Caco-2 (cell line): ENCODE measurements at places on chromosomes 6 and 20.

GRCh38 chr6:160690458-160690857, 11.6 kb upstream of the PLG start:
- DNase-seq = no peak

- DNase-seq = no peak
Observed at GRCh38 chr6:71745525-71745924, 140.8 kb upstream of the RIMS1 start.

- no peak for DNase-seq
Observed at GRCh38 chr6:44668976-44669934, 281.7 kb downstream of the CDC5L start.

DNA sequence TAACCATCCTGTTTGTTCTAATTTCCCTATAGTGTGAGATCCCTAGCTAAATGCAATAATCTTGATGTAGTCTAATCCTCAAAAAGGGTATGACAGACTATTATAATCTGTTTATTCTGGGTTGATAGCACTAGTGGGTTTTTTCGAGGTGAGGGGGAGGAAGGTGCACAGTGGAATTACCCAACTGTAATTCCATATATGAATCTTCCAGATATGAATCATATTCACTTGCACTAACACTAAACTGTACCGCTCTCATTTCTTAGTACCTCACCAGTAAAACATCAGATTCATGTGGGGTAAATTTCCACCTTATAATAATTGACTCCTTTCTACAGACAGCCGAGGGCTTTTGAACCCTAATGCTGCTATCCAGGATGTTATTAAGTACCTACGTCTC, 16.5 kb downstream of the NCOA7 start:
- DNase-seq = no peak

DNA sequence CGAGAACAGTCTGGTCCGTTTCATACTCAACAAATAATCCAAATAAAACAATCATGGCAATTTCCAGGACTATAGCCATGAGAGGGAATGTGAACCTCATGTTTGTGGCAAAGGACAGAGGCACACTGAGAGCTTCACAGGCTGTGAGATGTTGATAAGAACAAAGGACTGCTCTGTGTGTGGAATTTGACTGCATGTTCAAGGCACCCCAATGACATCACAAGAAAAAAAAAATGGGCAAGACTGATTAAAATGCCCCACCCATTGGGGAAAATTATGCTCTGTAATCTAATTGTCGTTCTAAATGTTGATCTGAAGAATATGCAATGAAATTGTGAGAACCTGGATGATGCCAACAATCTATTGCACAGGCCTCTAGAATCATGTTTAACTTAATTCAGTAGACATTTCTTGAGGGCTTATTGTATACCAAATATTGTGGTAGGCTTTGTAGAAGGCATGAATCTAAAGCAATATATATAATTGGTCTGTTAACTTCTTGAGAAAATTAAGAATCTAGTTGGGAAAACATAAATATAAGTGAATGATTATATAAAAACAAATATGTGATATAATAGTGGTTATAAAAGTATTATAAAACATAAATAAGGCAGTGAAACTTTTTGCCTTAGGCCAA, at the start of gene RHAG:
Gene RHAG (minus strand): TSS at position 127 of the 637 bp plus-strand sequence. CDS start 27 bp downstream, at position 100.
- DNase-seq = no peak

GRCh38 chr20:58515233-58516212, at the start of gene APCDD1L:
APCDD1L (minus strand) TSS chr20:58515399; CDS start chr20:58514707, 692 bp downstream.
- no peak for DNase-seq

GRCh38 chr6:149233056-149233715, 84.3 kb upstream of the TAB2 start:
- DNase-seq = peak; percentile 5

- no peak for DNase-seq
Observed at GRCh38 chr6:3471711-3472110, 14.9 kb upstream of the SLC22A23 start.

GRCh38 chr6:7960141-7960540, 49.6 kb upstream of the TXNDC5 start:
- no peak for DNase-seq
